Caudate nucleus (tissue), 63 donors: ENCODE measurements at places on chromosomes 11 and 22.

DNA sequence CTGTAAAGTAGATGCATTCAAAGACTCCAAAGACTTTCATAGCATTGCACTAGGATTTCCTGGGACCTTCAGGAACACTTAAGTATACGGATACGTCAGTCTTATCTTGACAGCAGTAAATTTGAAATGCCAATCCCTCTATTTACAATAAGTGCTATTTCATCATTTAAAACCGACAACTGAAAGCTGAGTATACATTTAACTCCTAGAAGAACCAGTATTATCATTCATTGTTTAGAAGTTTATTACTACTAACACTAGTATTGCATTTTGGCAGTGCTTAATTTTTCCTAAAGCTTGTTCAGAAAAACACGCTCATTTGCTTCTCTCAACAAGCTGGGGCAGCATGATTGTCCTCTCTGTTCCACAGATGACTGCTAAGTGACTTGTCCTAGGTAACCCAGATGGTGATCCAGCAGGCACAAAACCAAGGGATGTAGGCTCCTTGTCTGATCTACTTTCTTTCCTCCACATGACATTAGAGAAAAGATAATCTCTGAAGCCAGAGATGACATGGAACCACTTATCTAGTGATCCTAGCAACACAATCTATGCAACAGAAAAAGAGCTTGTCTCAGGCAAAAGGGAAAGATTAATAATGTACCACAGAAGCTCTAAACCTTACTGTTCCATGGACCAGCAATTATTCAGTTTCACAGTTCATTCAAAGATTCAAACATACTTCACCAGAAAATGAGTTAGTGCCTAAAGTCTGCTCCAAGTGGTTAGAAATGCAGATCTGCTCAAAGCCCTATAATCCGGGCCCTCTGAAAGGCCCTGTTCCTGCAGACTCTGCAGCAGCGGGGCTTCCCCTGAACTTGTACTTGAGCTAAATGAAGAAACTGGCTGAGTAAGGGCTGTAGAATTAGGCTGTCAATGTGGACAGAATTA lies 5.2 kb downstream of the MAML2 start:
- DNase-seq: no peak

DNA sequence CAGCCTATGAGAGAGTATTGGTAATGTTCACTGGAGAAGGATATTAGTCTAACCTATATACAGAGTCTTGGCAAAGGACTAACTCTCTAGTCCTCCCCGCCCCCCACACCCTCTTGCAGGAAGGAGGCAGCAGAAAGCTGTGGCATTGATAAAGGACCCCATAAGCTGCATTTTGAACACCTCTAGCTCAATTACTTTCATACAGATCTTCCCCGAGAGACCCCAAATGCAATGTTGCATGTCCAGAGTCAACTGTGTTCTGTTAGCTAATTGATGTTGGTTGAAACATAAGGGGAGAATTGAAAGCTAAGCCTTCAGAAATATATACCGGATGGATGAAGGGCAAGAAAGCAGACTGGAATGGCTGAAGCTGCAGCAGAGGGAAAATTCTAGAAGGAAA lies 2.8 kb downstream of the MAP6 start:
- DNase-seq: no peak

DNA sequence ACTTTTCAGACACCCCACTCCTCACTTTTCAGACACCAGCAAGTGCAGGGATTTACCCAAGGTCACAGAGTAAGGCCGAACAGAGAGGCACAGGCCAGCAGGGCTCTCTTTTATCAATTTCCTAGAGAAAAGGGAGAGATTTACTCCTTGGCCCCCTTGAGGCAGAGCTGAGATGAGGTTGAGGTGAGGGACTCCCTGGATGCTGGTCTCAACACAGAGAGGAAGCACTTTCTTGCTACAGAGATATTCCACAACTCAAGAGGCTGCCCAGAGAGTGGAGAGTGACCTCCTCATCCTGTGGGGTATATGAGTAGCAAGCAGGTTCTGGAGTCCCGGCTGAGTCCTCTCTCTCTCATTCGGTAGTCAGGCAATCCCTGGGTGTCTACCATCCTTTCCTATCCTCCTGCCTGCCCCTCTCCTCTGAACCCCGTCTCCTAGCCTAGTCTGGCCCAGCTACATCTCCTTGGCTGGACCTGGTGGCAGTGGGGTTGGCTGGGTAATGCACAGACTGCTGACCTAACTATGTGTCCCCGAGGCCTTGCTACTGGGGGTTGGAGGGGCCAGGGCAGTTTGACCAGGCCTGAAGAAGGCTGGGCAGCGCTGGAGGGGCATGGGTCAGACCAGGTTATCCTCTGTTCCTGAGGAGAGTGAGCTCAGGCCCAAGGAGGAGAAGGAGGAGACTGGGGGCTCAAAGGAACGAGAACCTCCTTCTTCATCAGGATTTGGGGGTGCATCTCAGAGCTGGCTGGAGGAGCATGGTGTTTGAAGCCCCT lies 1.8 kb upstream of the ARHGEF17 start:
- DNase-seq: no peak

DNA sequence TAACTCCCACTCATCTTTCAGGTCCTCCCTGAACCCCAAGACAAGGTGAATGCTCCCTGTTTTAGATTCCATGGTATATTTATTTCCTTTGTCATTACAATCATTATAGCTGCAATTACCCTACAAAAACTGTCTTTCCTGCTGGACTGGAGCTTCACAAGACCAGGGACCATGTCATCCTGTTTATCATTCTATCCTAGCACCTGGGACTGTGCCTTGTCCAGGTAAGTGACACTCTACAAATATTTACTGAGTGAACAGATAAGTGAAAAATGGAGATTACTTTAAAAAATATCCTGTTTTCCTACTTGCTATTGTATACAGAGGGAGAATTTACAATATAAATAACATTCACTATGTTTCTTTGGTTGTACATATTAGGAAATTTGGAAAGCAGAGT lies 22.5 kb upstream of the ELF5 start:
- DNase-seq: no peak

DNA sequence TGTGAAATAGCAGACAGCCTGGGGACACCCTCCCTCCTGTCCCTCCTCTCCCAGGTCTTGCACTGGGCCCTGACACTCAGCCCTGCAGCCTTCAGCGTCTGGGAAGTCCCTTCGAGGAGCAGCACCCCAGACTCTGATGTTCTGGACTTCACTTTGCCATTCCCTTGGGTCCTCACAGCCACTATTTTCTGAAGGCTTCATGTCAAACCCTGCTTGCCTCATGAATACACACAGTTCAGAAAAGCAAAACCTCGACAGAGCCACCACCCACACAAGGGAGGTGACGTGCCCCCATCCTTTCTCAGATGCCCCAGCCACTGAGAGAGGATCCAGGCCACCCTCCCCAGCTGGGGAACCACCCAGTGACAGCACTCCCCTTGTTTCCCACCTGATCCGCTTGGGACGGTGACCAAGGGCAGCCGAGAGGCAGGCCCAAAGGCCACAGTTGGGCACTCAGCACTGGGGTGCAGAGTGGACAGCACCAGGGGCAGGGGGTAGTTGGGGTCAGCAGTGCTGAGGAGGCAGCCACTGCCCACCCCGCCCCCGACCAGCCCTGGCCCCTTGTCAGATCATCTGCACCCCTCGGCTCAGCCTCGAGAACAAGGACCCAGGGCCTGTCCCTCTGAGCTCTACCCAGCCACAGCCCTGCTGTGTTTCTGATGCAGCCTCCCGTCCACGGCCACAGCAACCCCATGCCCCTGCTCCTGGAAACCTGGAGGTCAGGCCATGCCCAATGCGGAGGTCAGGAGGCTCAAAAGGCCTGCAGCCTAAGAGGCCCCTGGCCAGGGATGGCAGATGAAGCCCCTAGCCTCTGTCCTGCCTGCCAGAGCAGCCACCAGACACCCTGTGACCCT lies 3.1 kb upstream of the TNNT3 start:
- no peak for DNase-seq

DNA sequence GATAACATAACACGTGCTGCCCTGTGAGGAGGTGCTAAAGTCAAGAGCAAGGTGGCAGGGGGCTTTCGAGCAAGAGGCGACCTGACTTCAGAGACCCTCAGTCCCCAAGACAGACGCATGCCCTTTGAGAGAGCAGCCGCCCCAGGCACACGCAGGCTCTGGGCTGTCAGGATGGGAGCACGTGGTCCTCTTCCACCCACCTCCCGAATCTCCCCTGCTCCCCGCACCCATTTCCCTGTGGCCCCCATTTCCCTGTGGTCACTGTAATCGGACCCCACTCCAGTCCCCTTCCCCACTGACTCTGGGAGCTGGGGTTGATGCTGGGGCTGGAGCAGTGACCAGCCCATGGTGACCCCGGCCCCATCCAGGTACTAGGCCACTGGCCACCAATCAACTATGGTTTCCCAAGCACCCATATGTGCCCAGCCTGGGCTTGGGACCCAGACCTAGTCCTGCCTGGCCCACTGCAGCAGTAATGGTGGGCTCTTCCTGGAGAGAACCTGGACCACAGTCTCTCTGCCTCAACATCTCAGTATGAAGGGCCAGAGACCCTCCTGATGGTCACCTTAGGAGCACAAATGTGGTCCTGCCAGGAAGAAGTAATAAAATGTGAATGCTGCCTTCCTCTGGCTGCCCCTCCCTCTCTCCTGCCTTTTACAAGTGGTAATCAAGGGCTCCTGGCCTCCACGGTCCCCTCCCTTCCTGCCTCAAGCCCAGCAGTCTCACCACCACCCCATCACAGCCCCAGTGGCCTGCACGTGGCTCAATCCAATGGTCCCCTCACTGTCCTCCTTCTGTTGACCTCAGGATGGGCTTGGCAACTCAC lies 39.0 kb downstream of the IGLL5 start:
- DNase-seq: no peak

- DNase-seq: no peak
Measured at GRCh38 chr11:83545494-83546260, 259.5 kb upstream of the CCDC90B start.

DNA sequence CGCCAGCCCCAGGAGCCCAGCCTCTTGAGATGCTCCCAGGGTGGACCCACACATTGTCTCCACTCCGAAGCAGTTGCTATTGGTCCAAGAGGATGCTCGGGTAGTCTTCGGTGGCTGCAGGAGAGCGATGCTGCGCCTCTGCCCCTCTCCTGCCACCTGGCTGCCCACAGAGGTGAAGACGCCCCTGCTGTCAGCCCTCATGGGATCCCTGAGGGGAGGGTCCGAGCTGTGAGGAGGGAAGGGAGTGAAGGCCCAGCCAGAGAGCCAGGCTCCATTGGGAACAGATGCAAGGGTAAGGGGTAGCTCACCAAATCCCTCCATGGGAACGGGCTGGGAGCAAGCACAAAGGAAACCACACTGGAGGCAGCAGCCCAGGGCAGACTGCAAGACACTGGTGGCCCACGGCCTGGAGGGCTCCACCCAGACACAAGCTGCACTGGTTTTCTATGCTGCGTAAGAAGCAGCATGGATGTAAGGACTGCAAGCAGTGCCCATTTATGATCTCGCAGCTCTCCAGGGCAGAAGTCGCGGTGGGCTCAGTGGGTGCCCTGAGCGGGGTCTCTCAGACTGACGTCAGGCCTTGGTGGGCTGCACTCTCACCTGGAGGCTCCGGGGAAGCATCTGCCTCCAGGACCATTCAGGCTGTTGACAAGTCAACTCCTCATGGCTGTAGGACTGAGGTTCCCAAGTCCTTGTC lies 15.7 kb downstream of the TSPAN32 start:
- no peak for DNase-seq

GRCh38 chr11:73343076-73343873 lies 32.9 kb upstream of the RELT start:
- DNase-seq: no peak
